Stimulated activated CD4-positive, alpha-beta T cell treated with anti-CD3 and anti-CD28 coated beads, Interleukin-1b, Interleukin-23, amount 100 ng/mL, for 1 hour (primary cell): ENCODE measurements at places on chromosomes 3 and 15.

GRCh38 chr3:8984526-8984925 lies 21.3 kb upstream of the RAD18 start:
- DNase-seq: no peak

- no peak for DNase-seq
These were observed 8.2 kb upstream of the PAQR5 start for GRCh38 chr15:69290346-69291164.

DNA sequence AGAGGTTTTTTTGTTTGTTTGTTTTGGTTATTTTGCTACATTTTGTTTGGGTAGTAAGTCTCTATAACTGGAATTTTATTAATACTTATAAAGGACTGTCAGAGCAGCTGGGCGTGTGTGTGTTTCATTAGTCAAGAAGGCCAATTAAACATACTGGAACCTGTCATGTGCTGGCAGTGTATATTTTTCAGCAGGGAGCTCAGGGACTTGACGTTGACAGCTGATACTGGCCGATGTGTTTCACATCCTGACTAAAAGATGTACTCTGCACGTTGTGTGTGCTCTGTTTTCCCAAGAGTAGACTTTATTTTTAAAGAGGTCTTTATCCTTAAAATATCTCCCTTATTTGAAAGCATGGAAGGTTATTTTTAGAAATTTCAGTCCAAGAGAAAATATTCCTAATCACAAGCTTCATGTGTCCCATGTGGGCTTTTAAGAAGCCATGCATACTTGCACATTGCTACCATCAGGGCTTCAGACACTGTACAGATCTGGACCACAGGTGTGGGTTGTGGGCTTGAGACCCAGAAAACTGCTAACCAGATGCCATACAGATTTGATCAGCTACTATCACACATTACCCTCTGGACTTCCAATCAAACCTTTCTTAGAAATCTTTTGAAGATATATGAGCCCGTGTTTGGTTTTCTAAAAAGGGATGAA lies 135.9 kb downstream of the FEZF2 start:
- DNase-seq: no peak

GRCh38 chr3:134082582-134082981 lies 52.9 kb upstream of the SLCO2A1 start:
- DNase-seq: no peak

GRCh38 chr3:55546866-55547669 lies 60.0 kb upstream of the WNT5A start:
- no peak for DNase-seq

GRCh38 chr3:172102883-172103310 lies 63.5 kb downstream of the FNDC3B start:
- no peak for DNase-seq

GRCh38 chr15:68379759-68380290 lies 52.1 kb downstream of the ITGA11 start:
- no peak for DNase-seq

- DNase-seq: no peak
These were observed 37.4 kb downstream of the TM2D3 start for GRCh38 chr15:101614761-101615160.

- no peak for DNase-seq
These were observed 56.9 kb upstream of the CGNL1 start for GRCh38 chr15:57319226-57319918.

- DNase-seq: no peak
These were observed 19.1 kb upstream of the RIOX2 start for GRCh38 chr3:97991293-97991682.

- peak; percentile 7 for DNase-seq
These were observed 10.2 kb downstream of the SNRK start for GRCh38 chr3:43296565-43296964.

DNA sequence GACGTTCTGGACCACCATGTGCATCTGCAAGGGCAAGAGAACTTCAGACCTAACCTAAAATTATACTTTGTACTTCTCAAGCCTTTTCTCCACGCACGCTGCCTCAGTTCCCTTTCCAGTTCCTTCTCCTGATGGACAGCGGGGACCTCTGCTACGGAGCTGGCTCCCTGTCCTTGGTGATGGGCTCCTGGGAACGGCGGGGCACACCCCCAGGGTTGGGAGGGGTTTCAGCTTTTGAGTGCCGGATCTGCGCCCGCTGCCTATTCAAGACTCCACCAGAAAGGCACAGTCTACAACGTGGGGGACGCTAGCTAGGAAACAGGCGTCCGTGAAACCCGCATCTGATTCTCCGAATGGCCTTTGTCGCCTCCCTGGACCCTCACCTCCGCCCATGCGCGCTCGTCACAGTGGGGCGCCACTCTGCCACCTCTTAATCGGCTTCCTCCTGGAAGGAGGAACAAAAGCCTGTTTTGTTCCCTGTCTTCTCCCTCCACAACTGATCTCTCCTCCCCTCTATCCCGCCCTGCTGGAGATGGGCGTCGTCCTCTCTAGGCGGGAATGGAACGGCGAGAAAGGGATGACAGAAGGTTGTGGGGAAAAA lies 2.2 kb downstream of the GPR149 start:
- no peak for DNase-seq

DNA sequence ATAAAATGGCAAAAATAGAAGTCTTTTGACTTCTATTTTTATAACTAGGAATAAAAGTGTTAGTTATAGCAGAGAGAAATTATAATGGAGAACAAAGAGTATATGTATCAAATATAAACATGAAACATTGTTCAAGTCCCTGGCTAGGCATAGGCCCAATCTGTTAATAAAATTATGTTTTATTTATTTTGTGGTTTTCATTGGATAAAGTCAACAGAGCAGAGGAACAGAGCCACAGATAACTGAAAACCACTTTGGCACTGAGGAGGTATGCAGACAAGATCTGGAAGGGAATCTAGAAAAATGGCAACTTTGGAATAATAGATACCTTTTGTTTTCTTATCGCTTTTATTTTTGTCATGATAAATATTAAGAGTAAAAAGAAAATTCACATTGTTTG lies 50.4 kb upstream of the ICE2 start:
- DNase-seq: no peak

DNA sequence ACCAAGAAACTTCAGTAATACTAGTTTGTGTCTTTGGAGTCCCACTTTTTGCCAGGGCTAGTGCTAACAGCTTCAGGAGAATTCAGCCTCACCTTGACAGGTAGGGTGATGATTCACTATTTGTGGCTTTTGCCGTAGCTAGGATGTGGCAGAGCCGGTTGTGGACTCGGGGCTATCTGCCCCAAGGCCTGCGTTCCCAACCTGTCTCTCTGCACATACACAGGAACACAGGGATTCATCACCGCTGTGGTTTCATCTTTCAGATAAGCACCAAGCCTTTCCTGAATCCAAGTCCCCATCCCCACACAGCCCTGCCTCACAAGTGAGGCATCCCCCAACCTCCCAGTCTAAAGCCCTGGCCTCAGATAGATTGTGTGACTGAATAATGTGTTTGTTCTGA lies 45.2 kb upstream of the POLG start:
- no peak for DNase-seq
